Heart right ventricle (tissue), 16 donors: ENCODE measurements at places on chromosomes 16 and 17.

- peak; percentile 44 for DNase-seq
Observed at GRCh38 chr17:50918071-50918932, 52.1 kb upstream of the TOB1 start.

DNA sequence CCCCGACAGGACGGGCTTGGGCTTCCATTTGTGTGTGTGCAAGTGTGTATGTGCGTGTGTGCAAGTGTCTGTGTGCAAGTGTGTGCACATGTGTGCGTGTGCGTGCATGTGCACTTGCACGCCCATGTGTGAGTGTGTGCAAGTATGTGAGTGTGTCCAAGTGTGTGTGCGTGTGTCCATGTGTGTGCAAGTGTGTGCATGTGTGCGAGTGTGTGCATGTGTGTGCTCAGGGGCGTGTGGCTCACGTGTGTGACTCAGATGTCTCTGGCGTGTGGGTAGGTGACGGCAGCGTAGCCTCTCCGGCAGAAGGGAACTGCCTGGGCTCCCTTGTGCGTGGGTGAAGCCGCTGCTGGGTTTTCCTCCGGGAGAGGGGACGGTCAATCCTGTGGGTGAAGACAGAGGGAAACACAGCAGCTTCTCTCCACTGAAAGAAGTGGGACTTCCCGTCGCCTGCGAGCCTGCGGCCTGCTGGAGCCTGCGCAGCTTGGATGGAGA lies 23.1 kb upstream of the ITGAX start:
- no peak for DNase-seq

GRCh38 chr16:3857189-3858043 lies 23.1 kb downstream of the CREBBP start:
- no peak for DNase-seq

GRCh38 chr16:30521476-30521872 lies 4.9 kb downstream of the ZNF768 start:
- DNase-seq = no peak

DNA sequence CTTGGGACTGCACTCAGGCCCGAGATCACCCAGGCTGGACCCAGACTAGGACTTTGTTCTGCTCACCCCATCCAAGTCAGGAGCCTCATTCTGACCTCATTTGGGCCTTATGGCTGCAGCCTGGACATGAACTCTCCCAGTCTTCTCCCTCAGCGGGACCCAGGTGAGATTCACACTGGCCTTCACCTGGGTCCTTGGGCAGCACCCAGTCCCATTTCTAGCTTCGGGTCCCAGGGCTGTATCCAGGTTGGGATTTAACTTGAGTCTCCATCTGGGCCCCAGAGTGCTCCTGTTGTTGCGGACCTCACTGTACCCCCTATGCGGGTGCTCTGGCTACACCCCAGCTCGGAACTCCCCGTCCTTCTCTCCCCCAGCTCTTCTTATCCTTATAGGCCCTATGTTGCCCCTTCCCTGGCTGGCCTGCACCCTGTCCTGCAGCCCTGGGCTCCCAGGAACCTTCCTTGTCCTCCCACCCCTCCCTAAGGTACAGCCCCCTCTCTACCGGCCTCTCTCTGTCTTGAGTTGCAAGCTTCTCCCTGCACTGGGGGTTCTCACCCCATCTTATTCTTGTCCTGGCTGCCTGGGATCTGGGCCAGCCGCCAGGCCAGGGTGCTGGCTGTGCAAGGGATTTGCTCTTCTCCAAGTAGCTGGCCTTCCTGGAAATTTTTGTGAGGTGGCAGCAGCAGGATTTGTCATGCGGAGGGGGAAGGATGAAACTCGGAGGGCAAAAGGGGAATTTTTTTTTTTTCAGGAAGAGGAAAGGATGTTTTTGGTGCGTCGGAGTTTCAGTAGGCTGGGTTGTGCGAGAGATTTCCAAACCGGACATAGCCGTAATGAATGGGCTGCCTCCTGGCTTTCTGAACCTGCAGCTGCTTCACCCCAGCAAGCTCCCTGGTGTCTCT lies 904 bp downstream of the MAP2K3 start:
- DNase-seq = no peak

DNA sequence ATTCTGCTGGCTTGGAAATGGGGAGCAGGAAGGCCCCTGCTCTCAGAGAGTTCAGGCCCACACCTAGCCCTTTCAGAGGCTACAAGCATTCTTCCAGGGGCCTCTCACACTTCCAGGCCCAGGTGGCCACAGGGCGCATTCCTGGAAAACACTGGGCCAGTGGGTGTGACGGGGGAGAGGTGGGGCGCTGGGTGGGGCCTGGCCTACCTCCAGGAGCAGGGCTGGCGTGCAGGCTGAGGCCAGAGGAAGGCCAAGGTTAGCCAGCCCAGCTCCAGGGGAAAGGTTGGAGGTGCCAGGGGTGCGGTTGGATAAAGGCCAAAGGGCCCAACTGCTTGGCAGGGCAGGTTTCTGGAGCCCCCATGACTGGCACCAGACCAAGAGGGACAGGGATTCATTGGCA lies 198.2 kb downstream of the MAF start:
- no peak for DNase-seq

- DNase-seq = no peak
Observed at GRCh38 chr16:51159296-51159695, 8.2 kb upstream of the SALL1 start.

GRCh38 chr16:66131156-66131807 lies 235.2 kb upstream of the CDH5 start:
- DNase-seq = no peak

GRCh38 chr17:64505340-64506200 lies 519 bp downstream of the DDX5 start:
- DNase-seq = peak; percentile 90

DNA sequence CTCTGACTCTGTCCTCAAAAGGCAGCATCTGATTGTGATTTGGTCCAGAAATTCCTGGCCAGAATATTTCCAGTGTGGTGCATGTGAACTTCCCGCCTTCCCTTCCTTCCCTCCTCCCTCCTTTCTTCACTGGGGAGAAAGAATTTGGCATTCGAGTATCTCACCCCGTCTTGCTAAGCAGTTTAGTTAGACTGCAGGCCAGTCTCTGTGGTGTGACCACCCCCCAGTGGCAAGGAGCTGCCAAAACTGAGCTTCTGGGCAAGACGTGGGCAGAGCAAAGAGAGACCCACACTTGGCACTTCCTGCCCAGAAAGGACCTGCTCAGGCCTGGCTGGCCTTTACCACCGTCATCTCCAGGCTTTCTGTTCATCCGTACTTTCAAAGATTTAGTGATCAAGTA lies 36.4 kb downstream of the SNX20 start:
- no peak for DNase-seq

- DNase-seq = no peak
Observed at GRCh38 chr17:47992216-47992615, 21.3 kb downstream of the CDK5RAP3 start.

DNA sequence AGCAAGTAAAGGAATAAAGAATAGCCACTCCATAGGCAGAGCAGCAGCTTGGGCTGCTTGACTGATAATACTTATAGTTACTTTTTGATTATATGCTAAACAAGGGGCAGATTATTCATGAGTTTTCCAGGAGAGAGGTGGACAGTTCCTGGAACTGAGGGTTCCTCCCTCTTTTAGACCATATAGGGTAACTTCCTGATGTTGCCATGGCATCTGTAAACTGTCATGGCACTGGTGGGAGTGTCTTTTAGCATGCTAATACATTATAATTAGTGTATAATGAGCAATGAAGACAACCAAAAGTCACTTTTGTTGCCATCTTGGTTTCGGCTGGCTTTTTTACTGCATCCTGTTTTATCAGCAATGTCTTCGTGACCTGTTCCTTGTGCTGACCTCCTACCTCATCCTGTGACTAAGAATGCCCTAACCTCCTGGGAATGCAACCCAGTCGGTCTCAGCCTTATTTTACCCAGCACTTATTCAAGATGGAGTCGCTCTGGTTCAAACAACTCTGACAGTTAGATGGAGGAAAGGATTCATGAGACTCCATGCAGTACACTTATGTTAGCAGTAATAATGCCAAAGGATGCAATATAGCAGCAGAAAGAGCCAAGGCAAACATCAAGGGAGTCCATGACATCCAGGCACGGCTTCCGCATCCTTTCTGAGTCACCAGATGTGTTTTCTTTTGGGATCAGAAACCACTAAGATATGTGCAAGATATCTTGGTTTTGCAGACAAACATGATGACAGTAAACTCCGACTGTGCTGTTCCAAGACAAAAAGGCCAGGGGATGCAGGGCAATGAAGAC lies 55.8 kb upstream of the B4GALNT2 start:
- no peak for DNase-seq

DNA sequence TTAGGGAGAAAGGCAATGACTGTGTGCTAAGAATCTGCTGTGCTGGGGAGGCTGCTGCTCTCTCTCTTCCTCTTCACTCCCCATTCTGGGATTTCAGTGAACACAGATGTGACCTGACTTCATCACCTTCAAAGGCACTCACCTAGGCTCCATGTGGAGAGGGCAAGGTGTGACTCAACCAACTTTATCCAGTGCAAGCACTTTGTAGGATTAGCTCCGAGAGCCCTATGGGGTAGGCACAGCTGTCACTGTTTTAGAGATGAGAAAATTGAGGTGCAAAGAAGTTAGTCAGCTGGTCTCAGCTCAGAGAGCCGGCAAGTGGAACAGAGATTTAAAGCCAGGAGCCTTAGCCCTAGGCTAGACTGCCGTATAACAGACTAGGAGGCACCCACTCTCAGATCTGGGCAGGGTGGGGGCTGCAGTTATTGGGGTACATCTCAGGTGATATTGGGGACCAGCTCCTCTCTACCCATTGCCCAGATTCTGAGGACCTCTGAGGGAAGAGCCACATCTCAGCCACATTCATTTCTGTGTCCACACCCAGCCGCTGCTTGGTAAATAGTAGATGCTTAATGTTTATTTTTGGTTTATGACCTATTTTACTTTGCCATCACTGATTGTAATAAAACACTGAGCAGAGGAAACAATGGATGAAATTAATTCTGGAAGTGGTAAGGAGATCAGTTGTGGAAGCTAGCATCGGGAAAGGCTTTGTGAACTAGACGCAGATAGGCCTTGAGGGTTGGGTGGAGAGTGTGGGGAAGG lies 138.8 kb downstream of the CCDC182 start:
- DNase-seq = no peak

DNA sequence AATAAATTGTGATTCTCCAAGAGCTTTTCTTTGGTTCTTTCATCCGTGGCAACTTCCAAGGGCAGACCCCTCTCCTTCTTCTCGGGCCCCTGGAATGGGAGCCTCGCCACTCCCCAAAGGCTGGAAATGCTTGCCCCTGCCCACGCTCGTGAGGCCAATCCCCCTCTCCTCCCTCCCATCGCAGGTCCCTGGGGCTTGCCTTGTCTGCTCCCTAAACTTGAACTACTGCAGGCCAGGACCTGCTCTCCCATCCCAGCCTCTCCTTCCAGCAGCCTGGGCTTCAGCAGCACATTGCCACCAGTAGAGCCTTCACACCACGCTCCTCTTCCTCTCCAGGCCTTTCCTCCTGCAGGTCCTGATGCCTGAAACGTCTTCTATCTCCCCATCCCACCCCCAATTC lies 11.1 kb downstream of the PITPNM3 start:
- no peak for DNase-seq

DNA sequence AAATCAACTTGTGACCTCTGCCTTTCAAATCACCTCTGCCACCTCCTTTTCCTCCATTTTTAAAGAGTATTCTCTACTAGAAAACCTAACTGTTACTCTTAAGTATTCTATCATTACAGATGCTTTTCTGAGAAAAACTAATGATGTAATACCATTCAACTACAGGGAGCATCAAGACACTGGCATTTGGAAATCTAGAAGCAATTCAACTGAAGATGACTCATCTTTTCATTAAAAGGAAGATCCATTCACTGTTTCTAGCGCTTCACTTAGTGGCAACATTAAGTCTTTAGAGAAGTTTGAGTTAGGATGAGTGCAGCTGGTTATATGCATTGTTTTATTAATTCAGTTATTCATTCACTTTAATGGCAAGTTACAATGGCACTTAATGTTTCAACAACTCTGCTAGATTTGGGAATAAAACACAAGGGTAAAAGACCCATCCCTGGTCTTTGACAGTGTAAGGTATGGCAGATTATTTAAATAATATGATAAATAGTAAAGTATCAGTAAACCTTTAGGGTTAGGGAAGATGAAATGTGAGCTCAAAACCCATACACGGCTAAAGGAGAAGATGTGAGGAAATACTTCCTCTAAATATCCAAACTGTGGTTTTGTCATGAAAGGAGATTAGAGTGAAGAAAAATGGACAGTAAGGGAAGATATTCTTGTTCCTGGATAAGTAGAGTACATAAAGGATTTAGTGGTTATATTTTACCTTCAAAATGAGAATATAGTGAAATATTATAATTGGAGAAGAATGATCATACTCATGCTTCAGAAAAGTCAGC lies 61.7 kb downstream of the KCNJ2 start:
- no peak for DNase-seq
